HuH-7.5 (cell line): ENCODE measurements at places on chromosomes 11 and 22.

DNA sequence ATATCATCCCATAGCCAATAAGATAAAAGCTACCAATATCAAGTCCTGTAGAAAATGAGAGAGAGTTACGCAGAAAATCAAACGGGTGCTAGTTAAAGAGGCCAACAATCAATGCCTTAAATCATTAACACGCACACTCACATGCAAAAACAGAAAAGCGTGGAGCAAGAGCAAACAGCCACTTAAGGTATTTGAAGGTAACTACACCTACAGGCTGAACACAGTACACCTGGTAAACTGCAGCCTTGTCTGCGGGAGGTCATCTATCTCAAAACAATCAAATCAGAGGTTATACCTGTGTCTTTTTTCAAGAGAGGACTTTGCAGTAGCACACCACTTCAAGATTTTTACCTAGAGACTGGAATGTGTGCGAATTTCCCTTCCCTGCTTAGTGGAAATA, 23.6 kb downstream of the SLC35F2 start:
- no peak for DNase-seq

DNA sequence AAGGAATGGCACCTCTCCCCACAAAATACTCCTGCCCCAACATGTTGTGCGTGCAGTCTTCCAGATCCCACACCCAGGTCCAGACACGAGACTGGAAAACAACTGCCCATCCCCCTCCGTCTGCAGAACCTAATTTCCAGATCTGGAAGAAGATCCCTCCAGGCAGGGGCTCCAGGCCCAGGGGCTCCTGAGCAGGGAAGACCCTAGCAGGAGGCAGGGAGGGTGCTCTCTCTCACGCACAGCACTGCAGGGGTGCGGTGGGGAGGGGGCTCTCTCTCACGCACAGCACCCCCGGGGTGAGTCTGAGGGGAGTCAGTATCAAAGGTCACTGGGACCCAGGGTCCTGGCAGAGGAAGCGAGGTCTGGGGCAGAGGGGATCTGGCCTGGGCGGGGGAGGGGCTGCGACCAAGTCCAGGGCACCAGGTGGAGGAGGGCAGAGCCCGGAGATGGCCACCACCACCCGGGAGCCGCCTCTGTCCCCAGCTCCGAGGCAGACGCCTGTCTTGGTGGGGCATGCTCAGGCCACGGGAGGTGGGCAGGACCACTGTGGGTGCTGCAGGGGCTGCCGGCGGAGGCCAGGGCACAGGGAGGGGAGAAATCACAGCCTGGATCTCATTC, 1.7 kb downstream of the MLC1 start:
- no peak for DNase-seq

GRCh38 chr11:118820412-118821357, 29.7 kb upstream of the DDX6 start:
- no peak for DNase-seq

GRCh38 chr22:19630614-19631013, 83.7 kb upstream of the SEPTIN5 start:
- no peak for DNase-seq

DNA sequence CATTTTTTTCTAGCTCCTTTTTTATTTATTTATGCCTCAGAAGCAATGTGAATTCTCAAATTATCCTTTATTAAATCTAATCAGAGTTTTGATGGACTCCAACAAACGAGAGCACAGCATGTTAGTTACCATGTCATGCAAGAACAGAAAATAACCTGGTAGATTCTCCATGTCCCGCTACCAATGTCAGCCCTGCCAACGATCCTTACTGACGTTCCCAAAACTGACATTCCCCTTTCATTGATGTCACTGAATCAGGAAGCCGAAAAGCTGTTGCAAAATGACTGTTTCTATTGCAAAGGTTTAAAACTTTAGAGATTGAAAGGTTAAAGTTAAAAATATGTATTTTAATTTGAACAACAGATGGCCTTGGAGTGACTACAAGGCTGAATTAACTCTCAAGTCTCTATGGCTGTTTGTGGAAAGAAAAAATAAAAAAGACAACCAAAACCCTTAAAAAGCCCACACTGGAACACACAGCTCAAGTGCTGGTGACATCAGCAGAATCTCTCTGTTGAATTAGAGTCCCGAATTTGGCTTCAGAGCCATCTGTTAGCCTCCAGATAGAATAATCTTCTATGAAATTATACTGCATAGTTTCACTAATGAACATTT, 96.8 kb downstream of the BDNF start:
- DNase-seq: no peak
